ENCODE measurements at places on chromosomes 7 and 10.

GRCh38 chr10:44467900-44468299 is 83.0 kb upstream of the CXCL12 start:
- no peak for DNase-seq

GRCh38 chr7:27098578-27099451 is 3.0 kb upstream of the HOXA1 start:
- DNase-seq: no peak

DNA sequence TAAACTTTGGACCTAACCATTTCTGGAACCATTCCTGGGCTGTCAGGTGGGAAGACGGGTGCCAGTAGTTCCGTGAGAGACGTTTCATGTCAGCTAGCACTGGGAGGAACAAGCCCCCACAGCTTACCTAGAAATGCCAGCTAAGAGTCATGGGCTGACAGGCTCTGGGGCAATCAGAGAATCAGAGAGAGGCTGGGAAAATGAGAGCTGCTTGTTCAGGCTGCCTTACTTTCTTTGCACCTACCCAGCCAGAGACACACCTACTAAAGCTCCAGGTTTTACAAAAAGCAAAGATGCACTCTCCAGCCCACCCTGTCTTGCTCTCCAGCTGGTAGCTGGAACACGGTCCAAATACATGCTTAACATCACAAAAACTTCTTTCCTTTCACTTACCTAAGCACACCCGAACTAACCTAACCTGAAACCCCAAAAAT is 688 bp downstream of the PTN start:
- no peak for DNase-seq

DNA sequence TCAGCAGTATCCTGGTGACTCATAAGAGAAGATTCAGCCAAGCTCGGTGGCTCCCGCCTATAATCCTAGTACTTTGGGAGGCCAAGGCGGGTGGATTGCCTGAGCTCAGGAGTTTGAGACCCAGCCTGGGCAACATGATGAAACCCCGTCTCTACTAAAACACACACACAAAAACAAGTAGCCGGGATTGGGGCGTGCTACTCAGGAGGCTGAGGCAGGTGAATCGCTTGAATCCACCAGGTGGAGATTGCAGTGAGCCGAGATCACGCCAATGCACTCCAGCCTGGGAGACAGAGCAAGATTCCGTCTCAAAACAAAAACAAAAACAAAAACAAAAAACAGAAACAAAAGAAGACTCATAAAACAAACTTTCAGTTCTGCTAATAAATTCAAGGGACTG is 551.1 kb upstream of the POT1 start:
- no peak for DNase-seq

- no peak for DNase-seq
These were observed 157.9 kb upstream of the ZMIZ1 start for GRCh38 chr10:78910886-78911285.

DNA sequence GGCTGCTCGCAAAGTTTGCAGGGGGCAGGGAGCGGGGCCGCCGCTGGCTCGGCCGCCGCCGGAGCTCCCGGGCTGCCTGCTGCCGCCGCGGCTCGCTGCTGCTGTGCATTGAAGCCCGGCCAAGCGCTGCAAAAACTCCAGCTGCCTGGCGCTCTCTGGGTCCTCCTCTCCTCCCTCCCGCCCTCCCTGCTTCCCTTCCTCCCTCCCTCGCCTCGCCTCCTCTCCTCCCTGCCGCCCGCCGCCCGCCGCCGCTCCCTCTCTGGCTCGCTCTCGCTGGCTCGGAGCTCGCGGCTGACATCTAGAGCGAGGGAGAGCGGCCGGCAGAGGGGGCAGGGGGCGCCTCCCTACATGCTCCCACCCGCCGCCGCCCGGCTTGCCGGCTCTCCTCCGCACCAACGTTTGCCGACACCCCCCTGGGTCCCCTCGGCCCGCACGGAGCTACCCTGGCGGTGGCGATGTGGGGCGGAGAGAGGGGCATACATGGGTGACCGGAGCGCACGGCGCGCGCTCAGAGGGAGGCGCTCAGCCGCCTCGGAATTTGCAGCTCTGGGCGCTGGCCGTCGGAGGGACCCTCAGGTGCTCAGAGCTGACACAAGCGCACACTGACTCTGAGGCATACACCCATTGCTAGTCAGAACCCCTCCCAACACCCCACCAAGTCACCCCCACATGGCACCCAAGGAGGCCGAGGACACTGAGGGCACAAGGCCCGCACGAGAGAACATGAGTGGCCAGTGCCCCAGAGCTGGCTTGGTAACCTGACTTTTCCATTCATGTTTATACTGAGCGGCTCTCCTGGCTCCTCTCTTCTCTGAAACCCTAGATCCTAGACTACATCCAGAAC is 1.2 kb upstream of the PLXNA4 start:
- DNase-seq: peak; percentile 76

- no peak for DNase-seq
These were observed 67.9 kb upstream of the SMNDC1 start for GRCh38 chr10:110372656-110373055.

Measured in NCI-H2227 treated with DMSO at 0.1 percent for 48 hours (cell line).